ENCODE measurements at places on chromosomes 7 and 10. TPM values are rescaled to one million over a fixed set of nuclear protein-coding genes. Genes with fewer than 3 reads are reported as not detected.

EVX1 gene
- not detected for total RNA-seq

NEURL1 gene
- 0.26 TPM for total RNA-seq

MINDY4 gene
- total RNA-seq: 8.4 TPM

ZNF503 gene
- total RNA-seq: 24.2 TPM

MYH16 gene
- total RNA-seq: not detected

SRI gene
- 130 TPM for total RNA-seq

PLAC9 gene
- 25.4 TPM for total RNA-seq

ARMC10 gene
- 37.5 TPM for total RNA-seq
